Coronary artery (tissue), 2 donors: ENCODE measurements at places on chromosomes 6 and 20.

GRCh38 chr20:57576002-57576401 is 15.1 kb downstream of the PCK1 start:
- DNase-seq: no peak

DNA sequence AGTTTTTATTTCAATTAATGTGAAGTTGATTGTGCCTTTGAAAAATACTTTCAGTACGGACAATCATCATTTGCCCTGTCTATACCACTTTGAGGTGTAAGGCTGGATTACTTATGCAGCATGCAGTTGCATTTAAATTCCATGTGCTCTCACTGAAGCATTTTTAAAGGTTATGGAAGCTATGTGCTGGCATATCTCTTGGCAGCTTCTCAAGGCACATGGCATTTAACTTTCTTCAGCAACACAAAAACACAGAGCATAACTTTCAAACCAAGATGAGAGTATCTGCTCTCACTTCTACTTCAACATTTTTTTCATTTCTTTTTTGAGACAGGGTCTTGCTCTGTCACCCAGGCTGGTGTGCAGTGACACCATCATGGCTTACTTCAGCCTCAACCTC is 360.6 kb upstream of the RUNX2 start:
- no peak for DNase-seq

DNA sequence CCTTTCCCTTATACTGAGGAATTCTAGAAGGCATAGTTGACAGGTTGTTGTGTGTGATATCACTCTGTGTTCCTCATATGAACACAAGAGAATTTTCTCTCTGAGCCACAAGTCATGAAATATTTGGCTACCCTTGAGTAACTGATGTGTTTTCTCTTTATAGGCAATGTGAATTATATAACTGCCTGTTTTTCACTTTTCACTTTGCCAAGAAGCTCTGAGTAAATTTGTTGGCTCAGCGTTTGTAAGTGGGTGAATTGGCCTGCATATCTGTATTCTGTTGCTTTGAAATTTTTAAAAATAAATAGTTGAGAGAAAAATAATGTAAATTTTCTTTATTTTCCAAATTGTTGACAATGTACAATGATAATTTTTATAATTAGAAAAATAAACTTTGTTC is 5.2 kb upstream of the BTBD9 start:
- no peak for DNase-seq

DNA sequence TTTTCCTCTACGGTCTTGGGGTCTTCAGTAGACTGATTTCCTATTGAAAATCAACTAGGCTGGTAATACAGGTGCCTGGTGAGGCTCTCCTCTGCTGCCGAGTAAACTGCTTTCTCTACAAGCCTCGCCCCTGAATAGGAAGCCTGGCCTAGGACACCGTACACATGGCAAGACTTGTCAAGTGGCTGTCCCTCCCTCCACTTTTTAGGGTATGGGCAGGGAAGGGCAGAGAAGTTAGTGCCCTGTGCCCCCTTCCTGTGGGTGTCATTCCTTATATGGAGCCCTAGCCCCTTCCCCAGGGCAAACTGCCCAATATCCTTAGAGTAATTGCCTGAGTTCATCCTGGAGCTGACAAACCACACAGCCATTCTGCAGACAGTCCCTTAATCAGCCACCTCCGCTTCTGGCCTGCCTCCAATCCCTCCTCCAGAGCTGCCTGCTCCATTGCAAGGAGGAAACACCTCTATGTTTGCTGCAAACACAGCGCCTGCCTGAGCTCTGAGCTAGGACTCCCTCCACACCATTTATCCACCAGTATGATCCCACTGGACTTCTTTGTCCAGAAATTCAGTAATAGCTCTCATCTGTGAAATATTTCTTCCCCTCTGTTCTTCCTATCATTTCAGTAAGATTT is 93.1 kb downstream of the CHD6 start:
- no peak for DNase-seq

DNA sequence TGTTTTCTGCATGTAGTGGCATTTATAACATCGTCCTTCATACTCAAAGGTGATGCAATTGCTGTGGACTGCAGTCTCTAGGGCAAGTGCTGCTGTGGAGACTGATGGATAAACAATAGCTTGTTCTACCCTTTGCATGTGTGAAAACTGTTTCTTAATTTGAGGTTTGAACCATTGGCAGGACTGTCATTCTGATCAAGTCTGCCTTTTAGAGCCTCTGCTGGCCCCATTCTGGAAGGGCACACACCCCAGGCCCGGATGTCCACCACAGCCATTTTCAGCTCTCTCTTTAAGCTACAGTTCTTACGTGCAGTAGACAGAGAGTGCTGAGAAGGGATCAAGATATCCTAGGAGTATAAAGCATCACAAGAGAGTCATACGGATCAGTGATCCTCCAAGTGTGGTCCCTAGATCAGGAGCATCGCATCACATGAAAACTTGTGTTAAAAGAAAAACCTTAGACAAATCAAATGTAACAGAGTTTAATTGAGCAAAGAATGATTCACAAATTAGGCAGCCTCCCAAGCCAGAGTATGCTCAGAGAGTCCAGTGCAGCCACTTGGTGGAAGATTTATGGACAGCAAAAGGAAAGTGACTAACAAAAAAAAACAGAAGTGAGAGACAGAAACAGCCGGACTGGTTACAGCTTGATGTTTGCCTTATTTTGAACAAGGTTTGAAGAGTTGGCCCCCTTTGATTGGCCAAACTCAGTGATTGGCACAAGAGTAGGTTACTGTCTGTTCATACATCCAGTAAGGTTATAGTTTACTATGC is 52.0 kb downstream of the FRK start:
- DNase-seq: no peak

DNA sequence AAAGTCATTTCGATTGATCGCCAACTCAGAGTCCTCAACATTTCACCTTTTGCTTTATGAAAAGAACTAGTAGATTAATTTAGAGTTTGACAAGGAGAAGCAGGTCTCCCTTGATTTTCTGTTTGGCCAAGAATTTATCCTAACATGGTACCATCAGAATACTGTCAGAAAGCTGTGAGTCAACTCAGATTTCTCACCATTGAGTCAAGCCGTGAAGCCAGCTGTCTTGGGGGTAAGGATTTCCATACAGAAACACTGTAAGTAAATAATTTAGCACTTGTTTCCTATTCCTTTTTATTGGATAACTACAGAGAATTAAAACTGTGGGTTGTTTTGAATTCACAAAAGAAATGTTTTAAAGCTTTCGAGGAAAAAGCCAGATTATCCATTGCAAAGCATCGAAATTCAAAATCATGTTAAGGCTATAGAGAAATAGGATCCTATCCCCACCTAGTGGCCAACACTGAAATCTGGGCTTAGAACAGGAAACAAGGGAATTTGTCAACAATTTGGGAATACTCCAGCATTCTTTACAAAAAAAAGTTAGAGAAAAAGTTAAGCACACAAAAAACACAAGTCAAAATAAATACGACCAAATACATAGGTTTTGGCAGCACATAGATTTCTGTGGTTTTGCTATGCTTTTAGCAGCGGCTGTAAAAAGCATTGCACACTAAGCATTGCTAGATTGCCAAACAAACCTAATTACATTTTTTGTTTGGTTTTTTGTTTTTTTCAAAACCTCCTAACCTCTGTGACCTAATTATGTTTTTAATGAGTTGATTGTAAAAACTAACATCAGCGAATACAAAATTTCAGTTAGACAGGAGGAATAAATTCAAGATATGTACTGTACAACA is 44.2 kb downstream of the COL11A2 start:
- DNase-seq: no peak

DNA sequence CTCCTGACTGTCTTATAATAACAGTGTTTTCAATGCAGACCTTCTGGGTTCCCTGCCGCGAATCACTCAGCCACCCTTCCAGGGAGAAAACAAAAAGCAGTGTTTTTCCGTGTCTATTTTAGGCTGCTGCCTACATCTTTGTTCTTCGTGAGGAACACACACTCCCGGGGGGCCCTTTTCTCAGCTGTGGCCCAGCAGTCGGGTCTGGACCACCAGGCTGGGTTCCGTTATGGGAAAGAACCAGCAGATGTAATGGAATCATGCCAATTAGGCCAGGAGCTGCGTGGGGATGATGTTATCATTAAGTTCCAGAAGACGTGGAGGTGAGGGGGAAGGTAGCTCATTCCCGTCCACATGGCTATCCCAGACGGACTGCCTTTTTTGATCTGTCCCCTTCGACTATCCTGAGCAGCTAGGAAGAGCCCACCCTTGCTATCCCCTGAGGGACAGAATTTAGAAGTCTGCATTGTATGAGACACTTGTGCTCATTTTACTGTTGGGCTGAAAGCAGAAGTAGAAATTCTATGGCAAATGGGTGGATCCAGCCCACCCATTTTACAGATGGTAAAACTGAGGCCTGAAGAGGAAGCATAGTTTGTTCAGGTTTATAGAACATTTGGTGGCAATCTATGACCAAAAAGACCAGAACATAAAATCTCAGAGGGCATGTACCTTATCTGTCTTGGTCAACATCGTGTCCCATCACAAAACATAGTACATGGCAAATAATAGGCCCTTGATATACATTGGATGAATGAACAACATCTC is 54.5 kb downstream of the KCNB1 start:
- DNase-seq: no peak

- no peak for DNase-seq
Measured at GRCh38 chr20:62515280-62515679, 39.5 kb upstream of the GATA5 start.

GRCh38 chr6:89350281-89350966 is 2.1 kb downstream of the UBE2J1 start:
- no peak for DNase-seq

GRCh38 chr6:135053406-135053805 is 1.2 kb downstream of the HBS1L start:
- no peak for DNase-seq

DNA sequence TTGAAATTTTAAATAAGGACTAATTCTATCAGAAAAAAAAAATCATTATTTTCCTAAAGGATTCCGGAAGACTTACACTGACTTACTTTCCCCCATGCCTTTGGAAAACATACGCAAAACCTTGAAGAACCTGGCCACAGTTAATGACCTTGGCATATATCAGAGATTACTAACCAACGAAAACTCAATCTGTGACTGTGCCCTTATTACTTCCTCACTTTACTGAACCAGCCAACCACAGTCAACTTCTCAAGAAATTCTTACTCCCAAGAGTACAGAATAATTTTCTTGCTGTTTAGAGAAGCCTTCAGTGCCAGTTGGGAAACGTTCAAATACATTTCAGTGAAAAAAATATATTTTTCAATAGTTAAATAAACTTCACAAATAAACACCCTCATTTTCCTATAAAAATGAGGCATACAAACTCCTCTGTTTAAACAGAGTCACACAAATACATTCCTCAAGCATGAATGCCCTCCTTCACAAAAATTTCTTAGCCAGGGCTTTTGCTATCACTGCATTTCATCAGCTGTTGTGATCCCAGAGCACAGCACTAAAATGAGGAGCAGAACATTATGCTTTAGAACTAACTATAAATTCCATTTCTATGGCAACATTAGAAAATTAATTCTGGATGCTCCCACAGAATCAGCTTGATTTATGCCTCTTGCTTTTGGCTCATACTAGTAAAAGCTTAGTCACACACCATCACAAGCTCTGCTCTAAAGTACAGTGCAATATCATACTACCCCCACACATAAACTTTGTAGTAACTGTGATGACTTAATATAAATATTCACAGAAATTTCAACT is 117.6 kb downstream of the DST start:
- no peak for DNase-seq

- no peak for DNase-seq
Measured at GRCh38 chr6:105819745-105820144, 266.4 kb upstream of the PRDM1 start.

DNA sequence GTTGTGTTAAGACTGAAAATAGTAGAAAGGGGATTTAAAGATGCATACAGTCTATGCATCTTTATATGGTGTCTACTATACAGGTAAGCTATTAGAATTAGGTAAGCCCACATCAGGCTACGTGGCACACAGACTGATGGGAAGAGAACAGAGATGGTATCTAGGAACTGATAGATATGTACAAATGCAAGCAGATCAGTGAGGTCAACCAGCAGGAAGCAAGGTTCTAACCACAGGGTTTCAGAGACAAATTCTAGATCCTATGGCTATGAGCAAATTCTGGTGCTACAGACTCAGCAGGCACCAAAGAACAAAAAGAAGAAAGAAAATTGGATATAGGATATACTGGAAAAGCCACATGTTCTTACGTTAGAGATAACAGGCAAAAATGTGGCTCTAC is 110.6 kb downstream of the TRDN start:
- no peak for DNase-seq

DNA sequence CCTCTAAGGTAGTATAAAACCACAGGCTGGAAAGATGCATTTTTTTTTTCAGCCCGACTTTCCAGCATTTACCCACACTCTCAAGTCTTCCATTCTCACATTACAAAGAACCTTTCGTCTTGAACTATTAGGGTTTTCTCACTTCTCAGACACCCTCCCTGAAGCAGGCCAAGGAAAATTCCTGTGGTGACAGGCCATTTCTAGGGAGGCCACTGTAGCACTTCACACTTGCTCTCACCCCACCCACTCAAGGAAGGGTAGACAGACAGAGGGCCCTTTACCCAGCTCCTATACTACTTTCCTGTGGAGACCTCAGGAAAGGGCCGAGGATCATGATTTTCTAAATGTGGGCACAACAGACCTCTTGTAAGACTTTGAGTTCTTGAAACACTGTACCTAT is 27.7 kb downstream of the KCNS1 start:
- DNase-seq: no peak

GRCh38 chr6:101266063-101266462 is 127.4 kb upstream of the GRIK2 start:
- no peak for DNase-seq

GRCh38 chr20:57891014-57891413 is 181.2 kb upstream of the PMEPA1 start:
- DNase-seq: no peak

GRCh38 chr6:82766476-82766875 is 299.2 kb downstream of the UBE3D start:
- no peak for DNase-seq

GRCh38 chr6:157775376-157775775 is 47.7 kb upstream of the SNX9 start:
- no peak for DNase-seq

DNA sequence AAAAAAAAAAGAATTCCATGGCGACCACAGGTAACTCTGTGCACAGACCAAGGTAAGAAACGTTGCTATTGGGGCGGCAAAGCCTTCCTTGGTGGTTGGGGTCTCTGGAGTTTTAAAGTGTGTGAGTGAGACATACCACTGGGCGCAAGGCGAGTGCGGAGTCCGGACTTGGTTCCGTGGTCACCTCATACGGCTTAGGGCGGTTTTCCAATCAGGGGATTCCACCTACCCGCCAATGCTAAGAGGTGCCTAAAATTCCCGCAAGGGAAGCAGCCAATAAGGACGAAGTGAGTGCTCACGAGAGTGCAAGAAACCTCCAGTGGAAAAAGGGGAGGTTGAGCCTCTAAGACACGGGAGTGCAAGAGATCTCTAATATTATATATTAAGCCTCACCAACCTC is 68.6 kb upstream of the PRSS16 start:
- no peak for DNase-seq

DNA sequence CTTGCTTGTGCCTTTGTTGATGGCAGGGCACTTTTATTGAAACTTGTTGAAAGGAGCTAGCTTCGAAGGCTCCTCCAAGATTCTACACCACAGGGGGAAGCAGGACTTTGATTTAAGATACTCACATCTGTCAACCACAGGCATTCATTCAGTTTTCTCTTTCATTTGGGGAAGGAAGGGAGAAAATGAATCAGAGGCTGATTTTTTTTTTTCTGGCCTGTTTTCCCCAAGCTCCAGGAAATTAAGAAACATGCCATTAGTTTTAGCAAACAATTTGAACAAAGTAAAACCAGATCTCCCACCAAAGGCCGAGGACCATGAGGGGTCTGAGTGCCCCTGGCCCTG is 8.7 kb upstream of the APCDD1L start:
- no peak for DNase-seq

- DNase-seq: no peak
Measured at GRCh38 chr6:70343313-70343712, 40.4 kb upstream of the COL9A1 start.
